GM10248 (cell line): ENCODE measurements at places on chromosomes 7 and 10.

- no peak for DNase-seq
Observed at GRCh38 chr7:93146472-93147141, 1.6 kb downstream of the SAMD9L start.

DNA sequence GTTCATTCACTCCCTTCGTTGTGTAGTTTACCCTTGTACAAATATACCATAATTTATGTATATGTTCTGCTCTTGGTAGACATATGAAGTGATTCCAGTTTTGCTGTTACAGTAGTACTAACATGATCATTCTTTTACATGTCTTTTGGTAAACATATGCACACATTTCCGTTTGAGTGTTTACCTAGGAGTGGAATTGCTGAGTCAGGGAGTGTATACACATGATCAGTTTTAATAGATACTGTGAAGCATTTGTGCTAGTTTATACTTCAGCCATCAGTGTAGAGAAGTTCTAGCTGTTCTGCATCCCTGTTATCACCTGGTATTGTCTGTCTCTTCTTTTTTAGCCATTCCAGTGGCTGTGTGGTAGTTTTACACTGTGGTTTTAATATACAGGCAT, 34.5 kb upstream of the CYP26C1 start:
- no peak for DNase-seq

- no peak for DNase-seq
Observed at GRCh38 chr10:100890673-100891317, 22.0 kb upstream of the SLF2 start.

DNA sequence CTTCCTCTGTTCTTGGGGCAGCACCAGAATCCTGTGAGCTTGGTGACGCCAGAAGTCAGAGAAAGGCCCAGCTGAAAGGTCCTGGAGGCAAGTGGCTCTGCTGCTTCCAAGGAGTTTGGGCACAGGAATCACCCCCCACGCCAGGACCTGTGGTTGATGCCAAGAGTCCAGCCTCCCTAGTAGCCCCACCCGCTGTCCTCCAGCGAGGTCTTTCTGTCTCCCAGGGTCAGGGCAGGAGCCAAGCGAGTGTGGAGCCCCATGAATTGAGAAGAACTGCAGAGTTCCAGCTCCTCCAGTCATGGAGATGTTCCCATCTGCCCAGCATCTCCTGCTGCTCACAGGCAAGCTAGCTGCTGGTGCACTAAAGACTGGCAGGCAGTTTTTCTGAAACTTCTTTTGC, 631.7 kb upstream of the MGMT start:
- DNase-seq: no peak

- DNase-seq: no peak
Observed at GRCh38 chr7:17552952-17553351, 254.5 kb downstream of the AHR start.

DNA sequence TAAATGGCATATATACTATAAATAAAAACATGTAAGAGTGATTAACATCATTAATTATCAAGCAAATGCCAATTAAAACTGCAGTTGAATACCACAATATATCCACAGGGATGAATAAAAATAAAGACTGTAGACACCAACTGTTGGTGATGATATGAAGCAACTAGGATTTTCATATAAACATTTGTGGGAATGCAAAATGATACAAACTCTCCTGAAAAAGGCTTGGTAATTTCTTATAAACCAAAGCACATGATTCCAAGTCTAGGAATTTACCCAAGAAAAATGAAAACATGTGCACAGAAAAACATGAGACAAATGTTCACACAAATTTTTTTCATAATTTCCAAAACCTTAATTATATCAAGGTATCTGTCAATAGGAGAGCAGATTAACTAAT, 448.1 kb downstream of the ETV1 start:
- DNase-seq: no peak

DNA sequence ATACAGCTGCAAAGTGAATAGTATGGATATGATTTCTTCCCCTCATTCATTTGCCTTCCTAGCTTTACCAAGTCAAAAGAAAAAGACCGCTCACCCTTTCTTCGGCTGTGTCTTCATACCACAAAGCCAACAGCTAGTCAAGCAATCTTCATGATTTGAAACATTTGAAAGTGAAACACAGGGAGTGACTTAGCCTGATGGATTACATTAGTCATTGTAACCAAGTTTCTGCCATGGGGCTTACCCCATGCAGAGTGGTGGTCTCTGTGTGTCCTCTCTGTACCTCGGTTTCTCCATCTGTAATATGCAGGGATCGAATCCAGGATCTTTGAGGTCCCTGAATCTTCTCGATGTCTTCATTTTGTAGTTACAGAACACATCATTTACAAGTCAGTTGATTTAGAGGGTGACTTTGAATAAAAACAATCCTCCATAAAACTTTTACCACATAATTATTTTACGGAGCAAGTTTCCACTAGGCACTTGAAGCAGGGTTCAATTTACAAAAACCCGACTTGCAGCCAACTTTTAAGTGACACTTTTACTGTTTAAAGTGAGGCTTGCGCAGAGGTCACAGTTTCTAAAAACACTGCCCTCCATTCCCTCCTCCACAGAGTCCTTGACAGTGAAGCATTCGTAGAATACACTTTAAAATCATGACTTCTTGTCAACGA, 2.2 kb upstream of the LGI1 start:
- no peak for DNase-seq

- no peak for DNase-seq
Observed at GRCh38 chr7:143315776-143316175, at the start of gene CLCN1. Gene CLCN1, plus strand, starts transcription at chr7:143316111. Its CDS starts 102 bp downstream, at chr7:143316213.

DNA sequence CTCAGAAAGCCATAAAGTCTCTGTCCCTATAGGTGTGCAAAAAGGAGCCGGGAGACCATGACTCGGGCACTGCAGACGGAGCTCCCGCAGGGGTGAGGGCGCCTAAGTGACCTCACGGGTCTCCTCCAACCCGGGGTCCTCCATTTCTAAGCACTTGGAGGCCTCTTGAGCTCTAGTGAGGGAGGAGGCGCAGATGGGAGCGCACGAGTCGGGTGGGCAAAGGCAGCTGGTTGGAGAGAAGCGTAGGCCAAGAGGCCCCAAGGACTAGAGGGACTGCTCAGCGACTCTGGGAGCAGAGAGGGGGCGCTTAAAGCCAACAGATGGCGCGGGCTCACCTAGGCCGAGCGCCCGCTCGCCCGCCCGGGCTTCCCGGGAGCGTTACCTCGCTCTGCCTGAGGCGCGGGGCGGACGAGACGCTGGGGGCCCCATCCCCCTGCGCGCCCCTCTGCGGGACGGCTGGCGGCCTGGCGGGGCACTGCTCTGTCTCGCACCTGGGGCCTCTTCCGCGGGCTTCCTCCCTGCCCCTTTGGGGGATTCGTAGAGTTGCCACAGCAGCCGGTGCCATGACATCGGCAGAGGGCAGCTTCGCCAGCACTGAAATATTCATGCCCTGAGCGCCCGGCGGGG, 523 bp upstream of the CDH23 start:
- peak; percentile 56 for DNase-seq

DNA sequence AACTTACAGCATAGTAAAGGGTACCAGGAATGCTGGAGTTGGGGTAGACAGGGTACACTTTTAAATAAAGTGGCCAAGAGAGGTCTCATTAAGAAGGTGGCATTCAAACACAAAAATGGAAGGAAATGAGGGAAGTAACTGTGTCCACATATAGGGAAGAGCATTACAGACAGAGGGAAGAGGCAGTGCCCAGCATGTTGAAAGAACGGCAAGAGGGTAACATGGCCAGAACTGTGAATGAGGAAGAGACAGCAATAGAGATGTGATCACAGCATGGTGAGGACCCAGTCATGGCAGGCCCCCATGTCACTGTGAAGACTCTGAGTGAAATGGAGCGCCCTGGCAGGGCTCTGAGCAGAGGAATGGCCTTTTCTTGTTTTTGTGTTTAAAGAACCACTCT, 35.1 kb upstream of the ZNRF2 start:
- DNase-seq: no peak

- DNase-seq: no peak
Observed at GRCh38 chr10:72250666-72251065, 23.1 kb upstream of the DDIT4 start.
